ENCODE measurements at places on chromosomes 6 and 20.

DNA sequence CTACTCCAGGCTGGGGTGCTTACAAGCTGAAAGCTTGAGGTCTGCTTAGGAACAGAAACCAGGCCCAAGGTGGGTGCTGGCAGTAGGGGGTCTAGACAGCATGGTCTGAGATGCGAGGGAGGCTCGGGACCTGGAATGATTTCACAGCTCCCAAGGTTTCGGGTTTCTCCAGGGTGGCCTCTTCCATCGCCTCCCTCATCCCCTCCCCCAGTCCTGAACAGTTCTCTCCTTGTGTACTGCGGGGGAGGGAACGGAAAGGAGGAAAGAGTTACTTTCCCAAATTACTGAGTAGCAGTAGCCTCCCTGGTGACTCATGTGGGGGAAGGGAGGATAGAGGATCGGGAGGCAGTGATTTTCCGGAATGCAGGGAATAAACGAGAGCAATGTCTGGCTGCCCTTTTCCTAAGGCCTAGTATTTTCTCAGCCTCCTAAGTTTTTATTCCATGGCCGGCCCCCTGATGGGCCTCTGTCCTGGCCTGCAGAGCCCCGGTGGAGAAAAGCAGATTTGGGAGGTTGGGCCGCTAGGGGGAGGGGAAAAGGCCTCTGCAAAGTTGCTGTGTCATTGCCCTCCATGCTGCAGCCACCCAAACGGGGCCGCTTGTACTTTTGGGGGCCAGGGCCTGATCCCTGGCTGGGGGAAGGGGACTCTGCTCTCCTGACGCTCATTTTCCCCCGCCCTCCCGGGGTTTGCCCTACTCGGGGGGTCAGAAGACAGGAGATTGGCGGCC, 1.5 kb downstream of the BRD2 start:
- H3K27me3 ChIP-seq: no peaks in the 10 kb centered on the region
- peak overlapping the region; percentile 100 for H3K27ac ChIP-seq
- peak; percentile 67 for DNase-seq
- no peaks in the 10 kb centered on the region for H3K36me3 ChIP-seq
- H3K4me1 ChIP-seq: peaks cover 5% of the 10 kb centered on the region

DNA sequence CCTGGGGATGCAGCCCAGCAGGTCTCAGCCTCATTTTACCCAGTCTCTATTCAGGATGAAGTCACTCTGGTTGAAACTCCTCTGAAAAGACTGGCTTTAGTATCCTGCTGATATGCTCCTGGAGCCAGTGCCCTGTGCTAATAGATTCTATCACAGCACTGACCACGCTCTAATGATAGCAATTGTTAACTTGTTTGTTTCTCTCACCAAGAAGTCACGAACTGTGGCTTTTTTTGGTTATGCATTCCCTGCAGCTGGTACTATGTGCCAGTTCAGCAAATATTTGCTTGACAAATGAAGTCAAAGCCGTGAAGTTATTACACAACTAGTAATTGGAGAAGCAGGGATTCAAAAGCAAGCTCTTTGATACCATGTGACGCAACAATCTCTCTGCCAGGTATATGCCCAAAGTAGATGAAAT, 754.6 kb downstream of the KIF16B start:
- H3K27ac ChIP-seq: no peak overlapping the region
- no peaks in the 10 kb centered on the region for H3K4me1 ChIP-seq
- H3K4me3 ChIP-seq: no peak overlapping the region
- no peaks in the 10 kb centered on the region for H3K27me3 ChIP-seq

DNA sequence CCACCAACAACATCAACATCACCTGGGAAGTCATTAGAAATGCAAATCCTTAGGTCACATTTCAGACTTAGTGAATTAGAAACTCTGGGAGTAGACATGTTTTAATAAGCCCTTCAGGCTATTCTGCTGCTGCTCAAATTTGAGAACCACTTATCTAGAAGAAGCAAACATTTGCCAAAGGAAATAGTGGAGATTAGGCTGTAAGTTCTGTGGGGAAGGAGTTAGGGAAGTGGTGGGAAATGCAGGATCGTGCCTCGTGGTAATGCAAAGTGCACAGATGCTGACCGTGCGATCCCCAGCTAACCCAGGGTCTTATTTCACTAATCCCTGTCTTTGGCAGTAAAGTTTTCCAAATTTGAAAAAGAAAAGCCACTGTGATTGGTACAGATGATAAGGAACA, 328.5 kb downstream of the EPM2A start:
- H3K4me1 ChIP-seq: no peaks in the 10 kb centered on the region
- H3K4me3 ChIP-seq: no peak overlapping the region
- H3K27me3 ChIP-seq: no peaks in the 10 kb centered on the region

DNA sequence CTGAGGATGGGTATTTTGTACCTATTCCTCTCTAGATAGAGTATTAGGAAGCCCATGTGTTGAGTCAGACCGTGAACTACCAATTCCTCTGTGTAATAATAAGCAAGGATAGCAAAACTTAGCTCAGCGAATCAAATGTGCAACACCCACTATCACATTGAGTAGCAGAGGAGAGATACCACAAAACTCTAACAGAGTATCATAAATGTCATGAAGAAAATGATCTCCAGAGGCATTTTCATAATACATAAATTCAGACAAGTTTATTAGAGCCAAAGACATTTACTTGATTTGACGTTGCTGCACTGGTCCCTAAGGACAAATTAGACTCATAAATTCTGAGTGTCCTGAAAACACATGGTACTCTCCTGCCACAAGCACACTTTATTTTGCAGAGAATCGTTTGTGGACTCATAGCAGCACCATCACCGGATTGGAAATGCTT, 245.2 kb downstream of the HAO1 start:
- H3K4me1 ChIP-seq: no peaks in the 10 kb centered on the region
- H3K36me3 ChIP-seq: no peaks in the 10 kb centered on the region
- no peaks in the 10 kb centered on the region for H3K27me3 ChIP-seq

GRCh38 chr6:55499591-55499990, 79.4 kb downstream of the HMGCLL1 start:
- no peaks in the 10 kb centered on the region for H3K27me3 ChIP-seq
- H3K4me1 ChIP-seq: no peaks in the 10 kb centered on the region
- no peaks in the 10 kb centered on the region for H3K36me3 ChIP-seq
- no peak overlapping the region for H3K27ac ChIP-seq

DNA sequence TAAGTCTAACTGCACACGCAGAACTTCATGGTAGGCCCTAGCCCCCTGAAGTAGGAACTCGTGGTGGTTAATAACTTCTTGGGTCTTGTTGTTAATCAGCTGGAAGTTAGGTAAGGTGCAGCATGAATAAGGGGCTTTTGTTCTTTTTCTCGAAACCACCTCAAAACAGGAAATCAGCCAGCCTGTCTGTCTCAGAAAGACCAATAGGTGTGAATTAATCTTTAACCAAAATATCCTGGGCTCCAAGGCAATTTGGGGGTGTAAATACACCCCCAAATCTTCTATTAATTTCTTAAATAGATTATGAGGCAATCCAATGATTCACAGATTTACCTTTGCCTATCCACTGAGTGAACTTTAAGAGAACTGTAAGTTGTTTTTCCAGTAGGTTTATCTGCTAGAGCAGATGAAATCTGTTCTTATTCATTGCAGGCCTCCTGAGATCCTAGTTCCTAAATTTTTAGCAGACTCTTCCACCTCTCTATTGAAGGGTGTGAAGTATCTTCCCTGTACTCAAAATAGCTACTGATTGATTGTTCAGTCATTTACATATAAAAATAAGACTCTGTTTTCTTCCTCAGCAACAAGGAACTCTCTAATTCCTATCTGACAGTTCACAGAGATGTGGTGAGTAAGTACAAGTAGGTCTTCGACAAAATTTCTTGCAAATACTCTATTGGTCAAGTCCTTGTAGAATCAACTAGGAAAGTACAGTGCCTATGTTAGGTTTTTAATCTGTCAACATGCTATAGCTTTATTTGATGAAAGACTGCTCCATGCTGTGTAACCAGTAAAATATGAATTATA, 427.1 kb upstream of the NOX3 start:
- H3K27me3 ChIP-seq: no peaks in the 10 kb centered on the region
- H3K36me3 ChIP-seq: no peaks in the 10 kb centered on the region
- no peak for DNase-seq
- no peaks in the 10 kb centered on the region for H3K4me1 ChIP-seq
- H3K27ac ChIP-seq: no peak overlapping the region
- no peak overlapping the region for H3K4me3 ChIP-seq

DNA sequence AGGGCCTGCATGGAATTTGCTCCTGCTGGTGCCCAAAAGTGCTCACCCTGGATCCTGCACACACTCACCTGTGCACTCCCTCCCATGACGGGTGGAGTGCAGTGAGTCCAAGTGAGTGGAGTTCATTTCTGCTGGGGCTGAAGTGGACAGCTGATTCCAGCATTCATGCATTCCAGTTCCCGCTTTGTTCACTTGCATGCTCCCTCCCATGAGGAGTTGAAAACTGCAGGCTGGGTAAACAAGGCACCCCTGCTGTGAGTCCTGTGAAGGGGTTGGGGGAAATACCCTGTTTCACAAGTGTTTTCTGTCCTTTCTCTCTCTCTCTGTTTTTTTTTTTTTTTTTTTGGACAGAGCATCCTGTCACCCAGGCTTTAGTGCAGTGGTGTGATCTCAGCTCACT, 454.1 kb upstream of the NOX3 start:
- no peak overlapping the region for H3K27ac ChIP-seq
- H3K36me3 ChIP-seq: no peaks in the 10 kb centered on the region
- no peaks in the 10 kb centered on the region for H3K4me1 ChIP-seq
- no peak for DNase-seq
- H3K4me3 ChIP-seq: no peak overlapping the region
- H3K27me3 ChIP-seq: no peaks in the 10 kb centered on the region
